ENCODE measurements at places on chromosomes 13 and 19.

DNA sequence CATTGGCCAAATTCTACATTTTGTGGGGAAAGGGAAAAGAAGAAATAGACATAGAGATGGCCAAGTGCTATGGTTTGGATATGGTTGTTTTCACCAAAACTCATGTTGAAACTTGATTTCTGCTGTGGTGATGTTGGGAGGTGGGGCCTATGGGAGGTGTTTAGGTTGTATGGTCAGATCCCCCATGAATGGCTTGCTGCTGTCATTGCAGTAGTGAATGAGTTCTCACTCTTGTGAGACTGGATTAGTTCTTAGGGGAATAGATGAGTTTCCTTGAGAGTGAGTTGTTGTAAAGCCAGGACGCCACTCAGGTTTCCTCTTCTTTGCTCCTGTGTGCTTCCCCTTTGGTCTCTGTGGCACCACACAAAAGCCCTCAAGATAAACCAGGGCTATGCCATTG lies 242.6 kb upstream of the RFC3 start:
- no peak for DNase-seq

GRCh38 chr19:39248806-39249205 lies at the start of gene IFNL4:
Gene IFNL4 (minus strand): TSS chr19:39248856.
- DNase-seq = no peak

- no peak for DNase-seq
Observed at GRCh38 chr13:42660333-42660965, 86.5 kb downstream of the TNFSF11 start.

DNA sequence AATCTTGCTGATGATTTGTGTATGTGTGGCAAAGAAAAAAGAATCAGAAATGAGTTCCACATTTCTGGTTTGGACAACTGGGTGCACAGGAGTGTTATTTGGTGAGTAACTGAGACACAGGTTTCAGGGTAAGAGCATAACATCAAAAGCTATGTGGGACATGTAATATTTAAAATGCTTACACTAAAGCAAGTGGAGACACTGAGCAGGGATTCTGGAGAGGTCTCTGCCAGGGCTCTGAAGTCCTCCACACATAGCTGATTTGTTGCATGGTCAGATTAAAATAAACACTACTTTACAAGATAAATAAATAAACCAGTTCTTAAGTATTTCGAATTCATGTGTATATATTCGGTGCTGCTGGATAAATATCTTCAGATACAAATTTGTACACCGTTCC lies 16.3 kb upstream of the PEG3 start:
- DNase-seq = no peak
